ENCODE measurements at places on chromosomes 1 and 21. TPM values are rescaled to one million over a fixed set of nuclear protein-coding genes. Genes with fewer than 3 reads are reported as not detected.

DNA sequence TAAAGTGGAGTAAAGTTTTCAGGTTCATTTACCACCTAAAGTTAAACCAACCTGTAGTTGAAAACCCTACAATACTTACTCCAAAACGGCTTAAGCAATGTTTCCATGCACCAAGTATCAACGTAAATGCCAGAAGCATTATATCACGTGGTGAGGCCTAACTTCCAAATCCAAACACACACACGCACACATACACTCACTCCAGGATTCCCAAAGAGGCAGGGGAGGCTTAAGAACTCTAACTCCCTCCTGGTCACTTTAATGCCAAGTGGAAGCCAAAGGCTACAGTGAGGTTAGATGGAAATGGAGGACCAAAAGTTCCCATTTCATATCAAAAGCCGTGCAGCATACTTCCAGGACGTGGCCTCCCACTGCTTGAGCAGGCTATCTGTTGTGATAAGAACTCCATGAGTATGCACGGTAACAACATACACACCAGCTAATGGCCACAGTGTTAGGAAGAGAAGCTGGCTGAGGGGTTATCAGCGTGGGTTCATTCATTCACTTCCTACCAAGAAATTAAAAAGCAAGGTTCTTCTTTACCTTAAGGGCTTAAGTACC is 224.1 kb downstream of the SLC45A1 start:
- DNase-seq = no peak

DNA sequence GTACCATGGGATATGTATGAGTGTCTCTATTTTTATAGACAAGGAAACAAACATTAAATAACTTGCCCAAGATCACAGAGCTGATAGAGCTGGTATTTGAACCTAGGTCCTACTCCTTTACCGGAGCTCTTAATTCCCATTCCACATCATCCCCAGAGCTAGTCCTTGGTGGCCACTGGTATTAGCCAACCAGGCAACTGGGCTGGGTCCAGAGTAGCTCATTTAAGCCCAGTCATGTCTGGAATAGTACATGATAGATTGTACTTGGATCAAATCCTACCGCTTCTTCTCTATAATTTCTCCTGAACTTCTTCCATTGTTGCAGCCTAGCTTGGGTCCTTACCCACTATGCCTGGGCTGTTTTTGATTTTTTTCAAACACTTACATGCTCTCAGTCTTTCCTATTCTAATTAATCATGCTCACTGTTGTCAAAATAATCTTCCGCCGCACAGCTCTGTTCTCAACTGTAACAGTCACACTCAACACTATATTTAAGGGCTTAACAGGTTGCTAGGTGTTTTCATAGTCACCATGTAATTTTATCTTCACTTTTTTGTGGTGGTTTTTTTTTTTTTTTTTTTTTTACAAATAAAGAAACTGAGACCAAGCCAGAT is 80.2 kb downstream of the COLGALT2 start:
- no peak for DNase-seq

- no peak for DNase-seq
Observed at GRCh38 chr21:34565238-34565637, 49.7 kb downstream of the RCAN1 start.

The USP24 gene
- 11.3 TPM for polyA plus RNA-seq

DNA sequence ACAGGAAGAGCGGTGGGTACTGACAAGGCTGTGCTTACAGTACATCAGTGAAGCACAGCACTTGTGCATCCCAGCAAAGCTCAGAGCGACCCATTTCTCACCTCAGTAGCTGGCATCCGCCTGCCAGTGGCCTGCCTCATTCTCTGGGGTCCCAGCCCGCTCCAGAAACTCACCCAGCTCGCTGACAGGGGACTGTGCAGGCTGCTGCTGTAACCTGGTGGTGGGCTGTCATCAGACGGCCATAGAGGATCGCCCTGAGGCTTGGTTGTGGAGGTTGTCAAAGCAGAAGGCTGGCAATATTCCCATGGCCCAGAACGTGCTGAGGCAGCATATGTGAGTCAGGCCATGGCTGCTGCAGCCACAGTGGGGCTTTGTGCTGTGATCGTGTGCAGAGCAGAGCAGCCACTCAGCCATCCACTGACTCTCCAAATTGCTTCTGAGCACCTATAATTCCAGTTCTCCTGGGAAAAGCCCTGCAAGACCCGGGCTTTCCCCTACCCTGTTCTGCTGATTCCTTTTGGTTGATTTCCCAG is 13.6 kb upstream of the GPR137B start:
- DNase-seq = peak; percentile 40

The NBPF6 gene
- not detected for polyA plus RNA-seq

The GJA9 gene
- 0.08 TPM for polyA plus RNA-seq

GRCh38 chr1:166933633-166934032 is 41.7 kb downstream of the ILDR2 start:
- no peak for DNase-seq

DNA sequence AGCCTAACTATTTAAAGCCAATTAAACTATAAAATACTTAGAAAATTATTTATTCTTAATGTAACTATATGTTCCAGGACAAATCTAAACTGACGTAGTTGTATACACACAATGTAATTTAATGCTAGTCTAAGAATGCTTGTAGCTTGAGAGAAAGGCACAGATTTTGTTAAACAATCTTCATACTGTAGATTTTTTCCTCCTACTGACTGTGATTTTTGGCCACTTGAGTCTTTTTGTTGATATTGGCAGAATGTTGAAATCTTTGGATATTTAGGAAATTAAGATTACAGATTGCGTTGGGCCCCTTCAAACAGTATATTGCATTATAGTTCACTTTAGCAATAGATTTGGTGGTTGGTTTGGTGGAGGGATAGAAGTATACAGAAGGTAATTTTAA is 40.5 kb downstream of the ATF3 start:
- DNase-seq = no peak

- DNase-seq = no peak
Observed at GRCh38 chr1:109116286-109116685, 2.4 kb downstream of the ELAPOR1 start.

DNA sequence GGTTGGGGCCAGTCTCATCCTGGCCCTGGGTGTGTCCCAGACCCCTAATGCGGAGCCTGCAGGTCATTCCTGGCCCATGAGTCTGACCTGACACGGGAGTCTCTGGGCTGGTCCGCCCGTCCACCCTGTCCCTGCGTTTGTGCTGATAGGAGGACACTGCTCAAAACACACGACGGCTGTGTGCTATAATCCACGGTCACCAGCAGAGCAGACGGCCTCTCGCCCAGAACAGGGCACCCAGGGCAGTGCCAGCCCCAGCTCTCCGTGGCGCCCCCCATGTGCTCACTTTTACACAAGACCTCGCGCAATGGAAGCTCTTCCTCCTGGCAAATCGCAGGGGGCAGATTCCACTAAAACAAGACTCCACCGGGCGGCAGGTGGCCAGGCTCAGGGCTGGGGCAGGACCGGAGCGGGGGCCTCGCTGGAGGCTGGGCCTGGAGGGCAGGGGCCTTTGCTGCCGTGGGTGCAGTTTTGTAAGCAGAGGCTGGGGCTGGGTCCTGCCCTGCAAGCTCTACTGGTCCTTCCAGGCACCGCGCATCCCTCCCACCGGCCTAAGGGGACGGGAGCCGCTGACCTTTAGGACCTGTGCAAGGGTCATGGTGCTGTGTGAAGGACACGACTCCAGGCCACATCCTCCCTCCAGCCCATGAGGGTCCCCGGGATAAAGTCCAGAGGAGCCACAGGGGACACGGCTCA is 10.6 kb upstream of the SLC19A1 start:
- no peak for DNase-seq

The LCE3C gene
- polyA plus RNA-seq = not detected

DNA sequence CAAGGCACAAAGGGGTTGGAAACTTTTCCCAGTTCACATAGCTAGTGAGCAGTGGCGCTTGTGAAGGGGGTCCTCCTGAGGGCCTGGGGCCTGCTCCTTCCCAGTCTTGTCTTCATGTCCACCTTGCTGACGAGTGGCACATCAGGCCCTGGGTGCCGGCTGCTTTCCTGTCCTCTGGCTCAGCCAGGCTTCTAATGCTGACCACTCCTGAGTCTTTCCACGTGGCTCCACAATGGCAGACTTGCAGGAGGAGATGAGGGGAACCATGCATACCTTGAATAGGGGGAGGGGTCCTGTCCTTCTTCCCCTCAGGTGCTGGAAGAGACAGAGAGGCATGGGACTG is 38.7 kb downstream of the MAPKAPK2 start:
- DNase-seq = no peak

DNA sequence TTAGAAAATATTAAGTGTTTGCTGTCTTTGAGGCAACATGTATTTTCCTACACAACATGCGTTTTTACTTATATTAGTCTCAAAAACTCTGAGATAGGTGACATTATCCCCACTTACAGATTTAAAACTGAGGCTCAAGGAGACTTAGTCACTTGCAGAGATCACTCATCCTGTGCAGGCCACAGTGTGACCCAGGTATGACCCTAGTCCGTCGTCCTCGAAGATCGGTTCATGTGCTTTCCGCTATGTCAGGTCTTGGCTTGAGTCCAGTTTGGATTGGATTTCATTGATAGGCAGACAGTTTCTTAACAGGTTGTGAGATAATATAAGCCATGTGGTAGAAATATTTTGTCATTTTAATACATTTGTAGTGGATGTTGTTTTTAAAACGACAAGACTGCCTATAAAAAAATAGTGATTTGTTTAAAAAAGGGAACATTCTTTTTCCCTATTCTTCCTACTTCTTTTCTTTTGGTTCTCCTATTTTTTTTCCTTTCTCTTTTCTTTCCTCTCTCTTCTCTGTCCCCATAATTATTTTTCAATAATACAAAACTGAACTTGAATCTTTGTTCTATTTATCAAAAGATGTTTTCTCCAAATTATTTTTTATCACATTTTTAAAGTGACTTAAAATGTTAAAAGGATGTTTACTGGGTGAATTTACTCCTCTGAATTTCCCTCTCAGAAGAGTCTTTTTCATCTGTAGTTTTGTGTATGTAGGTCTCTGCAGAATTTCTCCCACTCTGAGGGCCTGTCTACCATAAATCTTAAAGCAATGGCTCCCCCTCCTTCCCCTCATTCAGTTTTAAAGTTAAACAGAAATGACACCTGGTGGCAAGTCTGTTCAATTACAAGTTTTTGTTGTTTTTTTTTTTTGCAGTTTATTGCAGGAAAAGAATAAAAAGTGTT is 81.8 kb downstream of the PHTF1 start:
- DNase-seq = peak; percentile 11

- peak; percentile 4 for DNase-seq
Observed at GRCh38 chr1:242522996-242523718, 1.3 kb downstream of the PLD5 start.

The OR2T2 gene
- polyA plus RNA-seq = not detected

The AMPD1 gene
- polyA plus RNA-seq = not detected

- DNase-seq = no peak
Observed at GRCh38 chr1:194795917-194796593, 1609.6 kb upstream of the B3GALT2 start.

GRCh38 chr1:42150651-42151050 is 2.6 kb upstream of the GUCA2B start:
- DNase-seq = no peak

- no peak for DNase-seq
Observed at GRCh38 chr1:235268379-235269125, 59.4 kb downstream of the ARID4B start.

The LMNA gene
- 759 TPM for polyA plus RNA-seq

- peak; percentile 17 for DNase-seq
Observed at GRCh38 chr1:174258148-174258550, 98.8 kb downstream of the RABGAP1L start.

DNA sequence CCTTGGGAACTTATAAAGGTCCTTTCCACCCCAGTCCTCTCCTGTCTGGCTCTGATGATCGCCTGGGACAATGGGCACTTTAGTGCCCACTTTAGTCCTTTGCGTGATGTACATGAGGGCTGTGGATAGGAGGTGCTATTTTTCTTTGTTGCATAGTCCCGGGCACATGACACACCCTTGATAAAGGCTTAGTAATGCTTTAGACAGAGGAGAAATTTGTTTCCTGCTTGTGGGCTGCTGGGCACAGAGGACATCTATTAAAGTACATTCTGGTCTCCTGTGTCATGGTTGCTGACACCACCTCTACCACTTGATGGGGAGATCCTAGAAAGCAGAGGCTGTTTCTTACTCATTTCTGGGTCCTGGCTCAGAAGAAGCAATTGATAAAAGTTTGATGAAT is 5.4 kb upstream of the KNCN start:
- DNase-seq = peak; percentile 84
